ENCODE measurements at places on chromosomes 4 and X.

GRCh38 chr4:44160776-44161367 lies 287.7 kb downstream of the KCTD8 start:
- DNase-seq, result no peak

DNA sequence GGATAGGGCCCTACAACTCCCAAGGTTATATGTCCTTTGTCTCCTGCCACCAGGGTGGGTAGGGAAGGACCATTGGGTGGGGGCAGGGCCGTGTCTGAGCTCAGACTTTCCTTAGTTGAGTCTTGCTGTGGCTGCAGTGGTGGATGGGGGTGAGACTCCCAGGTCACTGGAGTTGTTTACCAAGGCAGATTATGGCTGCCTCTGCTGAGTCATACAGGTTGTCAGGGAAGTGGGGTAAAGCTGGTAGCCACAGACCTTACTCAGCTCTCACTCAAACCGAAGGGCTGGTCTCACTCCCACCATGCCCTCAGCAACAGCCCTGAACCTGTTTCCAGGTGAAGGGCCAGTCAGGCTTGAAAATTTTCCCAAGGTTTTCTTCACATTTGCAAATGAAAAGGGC lies 58.8 kb upstream of the FAAH2 start:
- no peak for DNase-seq

- DNase-seq, result no peak
Measured at GRCh38 chrX:19827088-19827487, 60.3 kb downstream of the SH3KBP1 start.

DNA sequence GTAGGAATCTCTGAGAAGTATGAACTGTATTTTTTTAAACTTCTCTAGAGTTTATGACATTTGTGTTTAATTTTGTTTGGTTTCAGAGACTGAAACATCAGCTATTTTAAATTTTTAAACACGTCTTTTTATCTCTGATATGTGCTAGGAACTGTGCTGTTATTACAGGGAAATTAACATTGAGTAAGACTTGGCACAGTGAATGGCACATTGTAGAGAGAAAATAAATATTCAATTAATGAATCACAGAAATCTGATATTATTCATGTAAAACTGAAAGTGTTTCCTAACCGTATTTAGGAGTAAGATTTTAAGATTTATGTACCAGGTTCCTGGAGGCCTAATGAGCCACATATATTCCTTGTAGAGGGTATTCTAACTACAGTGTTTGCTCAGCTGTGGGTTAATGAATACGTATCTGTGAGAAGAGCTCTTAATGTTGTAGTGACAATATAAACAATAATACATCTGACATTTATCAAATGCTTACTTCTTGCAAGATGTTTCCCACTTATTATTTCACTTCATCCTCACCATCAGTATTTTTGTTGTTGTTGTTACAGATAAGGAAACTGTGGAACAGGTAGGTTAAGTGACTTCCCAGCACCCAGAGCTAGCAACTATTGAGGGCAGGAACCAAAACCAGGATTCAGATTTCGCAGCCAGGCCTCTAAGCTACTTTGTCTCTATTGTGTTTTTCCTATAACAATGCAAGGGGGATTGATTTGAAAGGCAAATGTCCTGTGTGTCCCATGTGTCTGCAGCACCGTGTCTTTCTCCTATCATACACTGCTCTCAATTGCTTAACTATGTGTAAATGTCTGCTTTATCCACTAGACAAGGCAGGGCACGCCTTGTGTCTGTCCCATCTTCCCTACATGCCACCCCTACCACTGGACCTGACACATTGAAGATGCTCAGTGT lies 121.1 kb upstream of the FAM9C start:
- no peak for DNase-seq

- no peak for DNase-seq
Measured at GRCh38 chr4:98996765-98997068, 1.2 kb downstream of the METAP1 start.

- DNase-seq, result no peak
Measured at GRCh38 chr4:123284168-123284567, 112.4 kb upstream of the SPRY1 start.

DNA sequence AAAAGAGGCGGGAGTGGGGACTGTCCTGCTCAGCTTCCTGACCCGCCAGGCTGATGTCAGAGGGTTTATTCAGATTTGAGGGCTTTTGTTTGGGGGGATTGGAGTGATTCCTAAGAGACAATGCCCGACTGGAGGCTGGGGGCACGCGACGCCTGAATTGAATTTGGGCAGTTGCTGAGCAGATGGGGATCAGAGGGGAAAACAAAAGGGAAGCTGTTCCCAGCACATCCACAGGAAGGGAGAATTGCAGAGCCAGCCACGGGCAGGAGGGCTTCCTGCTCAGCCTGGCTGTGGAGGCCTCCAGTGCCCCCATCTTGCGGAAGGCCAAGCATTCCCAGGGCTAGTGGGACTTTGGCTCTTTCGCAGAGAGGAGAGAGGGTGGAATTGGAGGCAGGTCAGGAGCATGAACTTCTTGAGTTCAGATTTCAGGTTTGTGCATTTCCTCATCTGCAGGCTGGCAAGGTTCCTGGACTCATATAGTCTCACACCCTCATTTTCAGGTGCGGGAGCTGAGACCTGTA lies 162.8 kb downstream of the NHS start:
- DNase-seq, result no peak

GRCh38 chr4:2277956-2278355 lies 16.0 kb upstream of the MXD4 start:
- DNase-seq, result no peak

DNA sequence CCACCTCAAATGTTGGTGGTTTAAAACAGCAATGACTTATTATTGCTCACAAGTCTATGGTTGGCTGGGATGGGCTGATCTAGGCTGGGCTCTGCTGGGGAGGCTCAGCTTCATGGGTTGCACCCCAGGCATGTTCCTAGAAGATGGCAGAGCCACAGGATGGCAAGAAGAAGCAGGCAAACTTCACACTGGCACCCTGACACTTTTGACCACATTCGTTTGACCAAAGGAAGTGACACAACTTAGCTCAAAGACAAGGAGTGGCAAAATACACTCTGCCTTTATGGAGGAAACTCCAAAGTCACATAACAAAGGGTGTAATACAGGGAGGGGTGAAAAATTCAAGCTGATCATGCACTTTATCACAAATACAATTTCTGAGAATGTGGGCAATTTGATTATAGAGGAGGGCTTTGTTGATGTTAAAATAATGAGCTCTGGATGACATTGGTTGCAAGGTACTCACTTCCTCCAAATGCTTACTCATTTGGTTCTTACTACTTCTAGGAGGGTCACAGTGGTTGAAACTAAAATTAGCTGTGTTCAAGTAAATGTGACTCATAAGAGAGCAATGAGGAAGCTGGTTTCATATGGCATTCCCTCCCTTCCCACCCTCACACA lies 249.2 kb upstream of the RPS6KA3 start:
- DNase-seq, result no peak

- DNase-seq, result no peak
Measured at GRCh38 chr4:163385466-163385865, 41.8 kb downstream of the NPY5R start.

DNA sequence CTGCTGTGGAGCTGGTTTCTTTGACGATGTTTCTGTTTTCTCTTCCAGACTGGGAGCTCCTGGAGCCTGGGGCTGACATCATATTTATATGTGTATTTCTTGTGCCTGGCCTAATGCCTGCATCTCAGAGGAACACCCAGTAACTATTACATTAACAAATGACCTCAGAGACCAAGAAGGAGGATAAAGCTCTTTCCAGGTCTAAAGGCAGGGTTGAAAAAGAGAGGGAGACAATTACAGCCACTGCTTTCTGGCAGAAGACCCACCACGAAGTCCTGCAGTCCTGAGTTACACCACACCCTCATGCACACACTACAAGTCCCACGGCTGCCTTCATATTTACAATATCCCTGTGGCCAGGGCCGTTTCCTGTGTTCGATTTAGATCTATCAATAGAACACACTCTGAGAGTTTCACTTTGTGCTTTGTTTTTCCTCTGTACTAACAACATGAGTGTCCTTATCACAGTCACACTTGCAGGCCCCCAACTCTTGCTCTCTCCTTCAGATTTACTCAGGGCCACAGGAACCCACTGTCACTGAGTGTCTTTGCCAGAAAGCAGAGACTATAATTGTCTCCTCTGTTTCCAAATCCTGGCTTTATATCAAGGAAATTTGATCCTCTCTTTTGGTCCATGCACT lies 535.5 kb downstream of the MID1IP1 start:
- no peak for DNase-seq

DNA sequence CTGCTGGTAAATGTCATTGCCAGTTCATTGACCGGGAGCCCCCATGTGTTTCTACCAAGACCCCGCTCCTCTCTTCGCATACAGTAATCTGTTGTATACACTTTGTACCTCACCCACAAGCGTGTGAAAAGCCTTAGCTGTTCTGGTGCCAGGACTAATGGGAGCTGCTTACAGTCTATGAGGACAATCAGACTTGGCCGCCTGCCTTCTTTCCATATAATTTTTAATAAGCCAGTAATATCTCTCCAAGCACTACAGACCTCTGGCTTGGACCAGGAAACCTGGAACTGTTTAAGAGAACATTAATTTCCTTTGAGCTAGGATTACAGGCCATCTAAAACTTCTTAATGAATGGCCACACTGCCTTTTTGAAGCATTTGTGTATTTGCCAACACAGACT lies 149.7 kb upstream of the MSX1 start:
- DNase-seq, result no peak

DNA sequence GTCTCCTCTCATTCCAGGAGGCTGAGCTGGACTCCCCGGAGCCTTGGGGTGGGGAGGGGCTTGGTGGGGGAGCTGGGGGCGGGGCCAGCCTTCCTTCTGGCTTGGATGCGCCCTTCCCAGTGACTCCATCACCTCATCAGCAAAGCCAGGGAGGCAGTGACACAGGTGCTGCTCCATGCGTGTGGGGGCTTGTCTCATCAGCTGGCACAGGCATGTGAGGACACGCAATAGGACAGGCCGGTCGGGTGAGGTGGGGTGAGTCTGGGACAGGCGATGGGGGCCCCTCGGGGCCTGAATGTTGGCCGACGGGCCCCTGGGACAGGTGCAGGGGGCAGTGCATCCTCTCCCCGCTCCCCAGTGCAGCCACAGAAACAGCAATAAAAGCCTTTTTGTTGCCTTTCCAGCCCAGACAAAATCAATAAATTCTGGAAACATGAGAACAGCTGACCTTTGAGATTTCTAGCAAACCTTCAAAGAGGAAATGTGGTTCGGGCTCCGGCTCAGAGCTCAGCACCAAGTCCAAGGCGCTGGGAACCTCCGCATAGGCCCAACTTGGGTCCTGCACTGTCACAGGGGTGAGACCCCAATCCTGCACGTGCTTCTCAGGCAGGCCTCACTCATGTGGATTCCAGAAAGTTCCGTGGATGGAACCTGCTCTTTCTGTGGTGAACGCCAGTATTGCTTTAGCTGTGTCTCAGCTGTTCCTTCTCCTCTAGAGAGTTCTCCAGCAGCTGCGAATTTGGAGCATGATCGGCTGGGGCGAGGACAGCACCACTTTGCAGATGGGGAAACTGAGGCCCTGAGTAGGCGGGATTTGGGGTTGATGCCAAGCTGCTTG lies 18.5 kb downstream of the ADRA2C start:
- no peak for DNase-seq

DNA sequence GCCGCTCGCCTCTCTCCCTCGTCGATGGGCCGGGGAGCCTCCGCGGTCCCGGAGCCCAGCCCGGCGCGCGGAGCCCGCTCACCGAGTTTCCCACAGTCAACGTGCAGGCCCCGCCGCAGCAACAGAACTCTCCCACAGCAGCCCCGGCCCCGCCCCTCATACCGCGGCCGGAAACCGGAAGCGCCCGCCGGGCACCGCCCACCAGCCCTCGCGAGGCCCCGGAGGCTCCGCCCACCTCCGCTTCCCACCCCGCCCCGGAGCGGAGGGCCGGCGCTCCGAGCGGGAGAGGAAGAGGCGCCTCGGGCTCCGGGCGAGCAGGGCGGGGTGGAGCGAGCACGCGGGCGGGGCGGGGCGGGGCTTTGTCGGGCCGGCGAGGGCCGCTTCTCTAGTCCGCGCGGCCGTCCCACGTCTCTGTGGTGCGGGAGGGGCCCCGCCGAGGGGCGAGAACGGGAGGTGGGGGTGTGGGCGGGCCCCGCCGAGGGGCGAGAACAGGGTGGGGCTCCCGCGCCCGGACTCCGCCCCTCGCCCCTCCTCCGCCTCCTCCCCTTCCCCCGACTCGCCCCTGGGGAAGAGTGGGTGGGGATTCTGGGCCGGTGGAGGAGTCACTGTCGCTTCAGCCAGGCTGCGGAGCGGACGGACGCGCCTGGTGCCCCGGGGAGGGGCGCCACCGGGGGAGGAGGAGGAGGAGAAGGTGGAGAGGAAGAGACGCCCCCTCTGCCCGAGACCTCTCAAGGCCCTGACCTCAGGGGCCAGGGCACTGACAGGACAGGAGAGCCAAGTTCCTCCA lies at the start of the genes ABCD1 and BCAP31:
Gene ABCD1 (plus strand): TSS at position 605 of the 787 bp plus-strand sequence. CDS start 411 bp downstream, outside the sequence.
Gene BCAP31 (minus strand): TSS at position 136 of the 787 bp plus-strand sequence. CDS start 1,143 bp downstream, outside the sequence.
- peak; percentile 92 for DNase-seq

Data from D721Med (cell line).